IMR-90 (cell line): ENCODE measurements at places on chromosomes 2 and 18. TPM values are rescaled to one million over a fixed set of nuclear protein-coding genes. Genes with fewer than 3 reads are reported as not detected.

DNA sequence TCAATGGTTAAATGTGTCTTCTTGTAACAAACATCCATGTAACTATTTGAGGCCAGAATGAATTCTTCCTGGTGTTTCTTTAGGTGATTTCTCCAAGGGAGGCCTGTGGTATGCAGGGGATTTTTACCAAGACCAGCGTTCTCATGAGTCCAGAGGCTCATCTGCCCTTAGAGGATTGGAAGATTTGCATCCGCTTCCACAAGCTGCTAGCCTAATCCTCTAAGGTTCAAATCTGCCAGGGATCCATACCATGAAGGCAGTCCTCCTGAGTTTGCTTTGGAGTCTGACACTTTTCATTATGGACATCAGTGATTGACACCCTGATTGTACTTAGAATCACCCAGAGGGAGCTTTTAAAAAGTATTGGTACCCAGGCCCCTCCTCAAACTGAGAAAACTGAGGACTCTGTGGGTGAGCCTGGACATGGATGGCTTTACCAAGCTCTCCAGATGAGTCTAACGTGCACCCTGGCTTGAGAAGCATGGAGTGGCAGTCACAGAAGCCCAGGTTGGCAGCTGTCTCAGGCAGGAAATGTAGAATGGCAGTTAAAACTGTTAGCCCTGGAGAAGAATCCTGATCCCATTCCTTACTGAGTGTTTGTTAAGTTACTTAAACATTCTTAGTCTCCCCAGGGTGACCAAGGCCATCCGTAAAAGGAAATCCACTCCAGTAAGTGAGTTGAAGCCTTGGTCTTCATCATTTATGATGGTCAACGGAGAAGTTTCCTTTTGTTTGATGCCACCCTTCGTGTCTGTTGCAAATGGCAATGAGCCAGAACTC lies 95.3 kb upstream of the RMDN2 start:
- DNase-seq: no peak

- no peak for DNase-seq
Measured at GRCh38 chr2:85588645-85589044, 4.4 kb downstream of the VAMP5 start.

DNA sequence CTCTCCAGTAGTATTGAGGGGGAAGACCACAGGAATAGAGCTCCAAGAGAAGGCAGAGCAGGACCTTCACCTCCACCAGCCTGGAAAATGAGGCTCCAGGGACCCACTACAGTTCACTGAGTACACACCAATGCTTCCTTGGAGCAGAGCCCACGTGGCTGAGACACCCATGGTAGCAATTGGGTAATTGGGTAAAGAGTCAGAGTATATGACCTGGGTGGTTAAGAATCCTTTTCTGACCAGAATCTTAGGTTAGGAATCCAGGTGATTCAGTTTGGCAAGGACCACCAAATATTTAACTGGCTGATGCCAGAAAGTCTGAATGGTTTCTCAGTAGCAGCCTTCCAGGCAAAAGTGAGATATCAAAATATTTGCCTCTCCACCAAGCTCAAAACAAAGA lies 107.7 kb downstream of the MDH1 start:
- peak; percentile 4 for DNase-seq

- peak; percentile 59 for DNase-seq
Measured at GRCh38 chr18:62715759-62716615, 646 bp downstream of the PHLPP1 start.

GRCh38 chr2:217801115-217801531 lies 201.7 kb downstream of the TNS1 start:
- no peak for DNase-seq

- DNase-seq: peak; percentile 40
Measured at GRCh38 chr2:190947141-190947540, 66.5 kb downstream of the GLS start.

DNA sequence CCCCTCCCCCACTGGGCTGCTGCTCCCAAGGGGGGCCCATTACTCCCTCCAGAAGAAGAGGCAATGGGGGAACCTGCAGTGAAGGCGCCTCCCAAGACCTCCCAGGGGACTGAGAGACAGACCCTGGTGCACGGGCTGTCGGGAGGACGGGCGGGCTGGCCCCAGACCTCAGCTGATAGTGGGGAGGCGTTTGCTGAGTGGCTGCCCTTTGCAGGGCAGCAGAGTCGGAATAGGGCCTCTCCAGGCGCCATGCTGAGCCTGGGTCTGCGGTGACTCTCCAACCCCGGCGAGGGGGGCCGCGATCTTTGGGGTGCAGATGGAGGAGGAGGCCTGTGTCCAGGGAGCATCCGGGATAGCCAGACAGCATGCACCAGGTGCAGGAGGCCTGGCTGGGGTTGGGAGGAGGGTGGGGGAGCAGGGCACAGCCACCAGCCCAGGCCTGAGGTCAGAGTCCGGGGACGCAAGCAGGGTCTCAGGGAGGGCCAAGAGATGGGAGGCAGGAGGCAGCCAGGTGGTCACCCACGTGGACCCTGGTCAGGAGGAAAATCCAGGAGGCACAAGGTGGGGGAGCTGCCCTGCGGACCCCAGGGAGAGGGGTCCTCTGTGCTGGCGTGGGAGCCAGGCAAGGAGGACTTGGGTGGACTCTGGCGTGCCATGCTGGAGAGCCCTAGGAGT lies 11.0 kb downstream of the CROCC2 start:
- no peak for DNase-seq

GRCh38 chr2:36484454-36484853 lies 113.5 kb downstream of the FEZ2 start:
- no peak for DNase-seq

DNA sequence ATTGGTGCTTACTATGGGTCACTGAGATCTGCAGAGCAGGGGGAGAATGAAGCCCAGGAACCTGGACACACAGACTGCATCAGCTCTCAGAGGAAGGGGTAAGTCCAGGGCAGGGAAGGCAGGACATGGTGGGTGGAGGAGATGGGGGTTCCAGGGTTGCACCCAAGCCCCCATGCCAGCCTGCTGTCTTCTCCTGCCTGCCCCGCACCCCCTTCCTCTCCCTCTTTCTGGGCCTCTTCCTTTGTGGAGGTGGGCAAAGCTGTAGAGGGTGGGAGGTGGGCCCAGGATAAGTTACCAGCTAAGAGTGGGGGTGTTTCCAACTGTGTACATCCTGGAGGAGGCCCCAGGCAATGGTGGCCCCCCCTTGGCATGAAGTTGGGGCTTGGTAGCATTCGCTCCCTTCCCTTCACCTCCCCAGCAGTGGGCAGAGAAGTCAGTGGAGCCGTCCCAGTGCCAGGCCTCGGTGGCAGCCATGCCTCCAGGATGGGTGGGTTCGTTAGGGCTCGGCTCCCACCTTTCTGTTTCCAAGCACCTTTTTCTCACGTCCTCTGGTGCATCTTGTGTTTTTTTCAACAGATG lies 132.2 kb downstream of the CLIP4 start:
- DNase-seq: no peak

- no peak for DNase-seq
Measured at GRCh38 chr2:119697290-119698020, 18.5 kb downstream of the TMEM177 start.

DNA sequence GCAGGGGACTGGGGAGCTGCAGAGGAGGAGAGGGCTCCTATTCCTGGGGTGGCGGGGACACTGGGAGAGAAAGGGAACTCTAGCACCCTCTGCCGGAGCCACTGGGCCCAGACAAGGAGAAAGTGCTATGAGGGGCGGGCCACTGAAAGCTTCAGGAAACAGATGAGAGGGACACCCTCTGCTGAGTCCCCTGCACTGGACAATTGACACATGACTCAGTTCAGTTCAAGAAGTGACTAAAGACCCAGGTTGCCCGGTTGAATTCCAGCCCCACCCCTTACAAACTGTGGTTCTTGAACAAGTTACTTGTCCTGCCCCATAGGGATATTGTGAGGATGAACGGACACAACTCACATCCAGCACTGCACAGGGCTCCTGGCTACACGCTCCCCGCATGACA lies 5.0 kb downstream of the RUFY4 start:
- peak; percentile 7 for DNase-seq

GRCh38 chr2:171139860-171140259 lies 20.8 kb downstream of the TLK1 start:
- DNase-seq: no peak

GRCh38 chr18:79800371-79801180 lies 2.8 kb downstream of the KCNG2 start:
- DNase-seq: no peak

The ETAA1 gene
- 5.2 and 6.9 TPM in 2 replicates for polyA plus RNA-seq

GRCh38 chr2:119204525-119204924 lies 19.1 kb upstream of the STEAP3 start:
- no peak for DNase-seq

DNA sequence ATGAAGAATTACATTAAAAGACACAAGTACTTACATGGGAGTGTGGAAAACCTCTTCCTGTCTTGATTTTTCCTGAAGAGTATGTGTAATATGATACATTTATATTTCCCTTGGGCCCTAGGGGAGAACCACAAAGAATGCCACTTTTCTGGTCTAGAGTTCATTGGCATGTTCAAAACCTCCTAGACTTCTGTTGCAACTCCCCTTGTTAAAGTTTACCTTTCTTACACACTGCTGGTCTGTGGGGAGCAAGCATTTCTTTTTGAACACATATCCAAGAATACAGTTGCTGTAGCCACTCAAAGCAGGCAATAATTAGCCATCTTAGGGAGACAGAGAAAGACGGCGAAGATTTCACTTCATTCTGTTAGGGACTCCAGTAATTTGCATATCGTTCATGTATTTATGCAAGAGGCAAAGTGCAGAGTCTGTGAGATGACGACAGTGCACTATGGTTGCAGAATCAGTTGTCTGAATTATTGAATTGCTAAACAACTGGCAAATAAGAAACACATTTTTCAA lies 103.5 kb downstream of the NOL4 start:
- no peak for DNase-seq

GRCh38 chr2:48435909-48436308 lies 94.0 kb upstream of the STON1 start:
- DNase-seq: peak; percentile 21

The RFTN2 gene
- 0.44 and 0.73 TPM in 2 replicates for polyA plus RNA-seq

GRCh38 chr18:51196118-51196810 lies 1.2 kb downstream of the MEX3C start:
- DNase-seq: peak; percentile 15

DNA sequence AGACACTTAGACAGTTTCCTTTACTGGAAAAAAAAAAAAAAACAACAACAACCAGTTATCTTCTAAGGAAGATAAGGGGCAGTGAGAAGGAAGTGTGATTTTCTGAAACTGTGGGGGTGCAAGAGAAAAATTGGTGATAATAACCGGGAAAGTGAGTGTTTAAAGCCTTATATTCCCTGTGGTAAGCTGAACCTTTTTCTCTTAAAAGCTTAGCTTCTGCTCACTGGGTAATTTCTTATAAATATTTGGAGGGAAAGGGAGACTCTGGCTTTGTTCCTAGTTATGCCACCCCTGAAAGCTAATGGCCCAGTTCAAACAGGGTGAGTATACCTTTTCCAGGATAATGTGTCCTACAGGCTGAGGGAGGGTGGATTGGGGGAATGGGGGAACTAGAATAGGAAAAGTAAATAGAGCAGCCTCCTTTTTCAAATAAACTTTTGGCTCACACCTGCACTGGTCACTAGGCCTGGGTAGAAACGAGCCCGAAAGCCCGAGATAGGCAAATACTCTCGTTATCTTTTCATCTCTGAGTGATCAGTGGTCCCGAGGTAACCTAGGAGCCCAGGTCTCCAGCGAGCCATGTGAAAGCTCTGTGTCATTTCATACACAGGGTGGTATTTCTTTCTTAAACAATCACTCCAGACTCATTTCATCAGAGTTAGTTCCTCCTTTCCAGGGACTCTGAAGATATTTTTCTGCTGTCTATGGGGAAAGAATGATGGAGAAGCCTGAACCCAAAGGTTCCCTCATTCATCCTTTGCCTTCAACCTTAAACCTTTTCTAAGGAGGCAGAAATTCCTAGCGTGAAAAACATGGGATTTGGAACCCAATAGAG lies 15.5 kb upstream of the SRBD1 start:
- DNase-seq: no peak

The ERICH2 gene
- not detected in 2 replicates for polyA plus RNA-seq

GRCh38 chr2:54161660-54162424 lies 46.4 kb downstream of the ACYP2 start:
- peak; percentile 15 for DNase-seq

DNA sequence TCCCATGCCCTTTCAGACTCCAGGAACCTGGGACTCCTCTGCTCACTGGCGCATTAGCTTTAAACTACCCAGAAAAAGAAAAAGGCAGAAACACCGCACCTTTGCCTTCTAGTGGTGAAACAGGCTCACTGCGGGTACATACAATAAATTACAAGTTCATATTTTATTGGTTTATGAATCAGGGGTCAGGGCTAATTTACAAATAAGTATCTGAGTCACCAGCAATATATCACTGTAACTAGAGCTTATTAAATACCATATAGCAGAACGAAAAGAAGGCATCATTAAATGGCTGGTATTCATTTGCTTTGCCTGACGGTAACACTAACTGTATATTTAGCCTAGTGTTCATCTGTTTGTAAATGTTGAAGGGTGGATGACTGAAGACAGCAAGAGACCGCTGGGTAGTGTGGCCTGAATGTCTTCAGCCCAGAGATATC lies 26.9 kb upstream of the DTNB start:
- peak; percentile 59 for DNase-seq

- no peak for DNase-seq
Measured at GRCh38 chr2:122034777-122035176, 279.3 kb downstream of the TSN start.

- no peak for DNase-seq
Measured at GRCh38 chr2:206700156-206700555, 18.0 kb downstream of the DYTN start.

The LIMS4 gene
- polyA plus RNA-seq: 5.2 and 5.7 TPM in 2 replicates

The ACOXL gene
- not detected in 2 replicates for polyA plus RNA-seq

GRCh38 chr2:143530758-143531157 lies 401.5 kb downstream of the ARHGAP15 start:
- DNase-seq: peak; percentile 8

DNA sequence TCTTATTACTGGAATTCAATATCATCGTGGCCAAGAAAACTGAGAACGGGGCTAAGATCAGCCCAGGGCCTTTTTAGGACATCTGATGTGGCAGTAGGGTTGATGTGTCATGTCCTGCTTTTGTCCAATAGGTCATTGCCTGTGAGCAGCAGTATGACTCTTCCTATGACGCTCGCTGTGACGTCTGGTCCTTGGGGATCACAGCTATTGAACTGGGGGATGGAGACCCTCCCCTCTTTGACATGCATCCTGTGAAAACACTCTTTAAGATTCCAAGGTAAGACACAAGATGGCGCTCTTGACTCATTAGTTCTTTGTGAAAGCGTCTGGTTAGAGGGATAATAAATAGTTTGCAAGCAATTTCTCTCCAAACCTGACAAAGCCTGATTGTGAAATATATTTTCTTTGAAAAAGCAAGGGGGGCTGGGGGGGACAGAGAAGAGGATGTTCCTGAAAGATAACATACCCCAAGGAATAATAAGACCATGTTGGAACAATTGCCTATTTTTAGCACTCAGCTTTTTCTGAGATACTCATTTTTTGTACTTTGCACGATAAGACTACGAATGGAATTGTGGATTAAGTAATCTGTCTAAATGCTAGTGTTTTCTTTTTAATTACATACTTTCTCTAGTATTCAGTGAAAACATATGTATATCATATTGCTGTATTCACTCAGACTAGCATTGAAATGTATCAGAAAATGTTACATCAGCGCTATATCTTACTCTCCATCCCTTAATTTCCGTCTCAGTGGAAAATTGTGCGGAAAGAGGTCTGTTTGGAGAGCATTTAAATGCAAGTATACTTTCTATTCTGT lies 58.1 kb downstream of the MYO3B start:
- DNase-seq: peak; percentile 54
